ENCODE measurements at places on chromosomes 2 and 18. TPM values are rescaled to one million over a fixed set of nuclear protein-coding genes. Genes with fewer than 3 reads are reported as not detected.

Gene RHBDD1
- total RNA-seq, result 34.1 TPM

Gene ABCG5
- not detected for total RNA-seq

Gene SLC9A4
- not detected for total RNA-seq

Gene POTEJ
- not detected for total RNA-seq

Gene SPEG
- 4.4 TPM for total RNA-seq

Gene MERTK
- total RNA-seq, result 102 TPM

- no peaks in the 10 kb centered on the region for H3K27me3 ChIP-seq
- H3K4me1 ChIP-seq, result no peaks in the 10 kb centered on the region
- no peak overlapping the region for H3K4me3 ChIP-seq
These were observed 60.4 kb downstream of the RHOB start for GRCh38 chr2:20507166-20507692.

GRCh38 chr2:156537141-156537540, 101.0 kb downstream of the GPD2 start:
- peaks cover 4% of the 10 kb centered on the region for H3K4me1 ChIP-seq
- no peaks in the 10 kb centered on the region for H3K27me3 ChIP-seq
- DNase-seq, result no peak
- no peak overlapping the region for H3K27ac ChIP-seq

GRCh38 chr2:239825705-239825979, 199.5 kb downstream of the NDUFA10 start:
- H3K4me3 ChIP-seq, result no peak overlapping the region
- no peaks in the 10 kb centered on the region for H3K36me3 ChIP-seq
- peak; percentile 40 for DNase-seq
- H3K27ac ChIP-seq, result no peak overlapping the region
- H3K4me1 ChIP-seq, result peaks cover under 1% of the 10 kb centered on the region

DNA sequence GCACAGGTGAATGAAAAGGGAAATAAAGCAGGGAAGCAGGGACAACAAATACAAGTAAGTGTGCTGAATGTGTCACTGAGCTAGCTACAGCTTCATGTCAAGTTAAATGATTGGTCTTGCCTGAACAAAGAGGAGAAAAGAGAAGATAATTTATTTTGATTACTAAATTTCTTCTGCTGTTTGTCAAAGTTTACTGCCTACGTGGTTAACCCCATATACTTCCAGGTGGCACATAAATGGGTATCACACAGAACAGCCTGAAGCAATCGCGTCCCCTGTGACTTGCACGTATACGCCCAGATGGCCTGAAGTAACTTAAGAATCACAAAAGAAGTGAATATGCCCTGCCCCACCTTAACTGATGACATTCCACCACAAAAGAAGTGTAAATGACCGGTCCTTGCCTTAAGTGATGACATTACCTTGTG, 434.2 kb downstream of the LRRTM4 start:
- no peak overlapping the region for H3K4me3 ChIP-seq
- no peak overlapping the region for H3K27ac ChIP-seq
- no peaks in the 10 kb centered on the region for H3K36me3 ChIP-seq
- no peaks in the 10 kb centered on the region for H3K4me1 ChIP-seq
- no peaks in the 10 kb centered on the region for H3K27me3 ChIP-seq
- no peak for DNase-seq

DNA sequence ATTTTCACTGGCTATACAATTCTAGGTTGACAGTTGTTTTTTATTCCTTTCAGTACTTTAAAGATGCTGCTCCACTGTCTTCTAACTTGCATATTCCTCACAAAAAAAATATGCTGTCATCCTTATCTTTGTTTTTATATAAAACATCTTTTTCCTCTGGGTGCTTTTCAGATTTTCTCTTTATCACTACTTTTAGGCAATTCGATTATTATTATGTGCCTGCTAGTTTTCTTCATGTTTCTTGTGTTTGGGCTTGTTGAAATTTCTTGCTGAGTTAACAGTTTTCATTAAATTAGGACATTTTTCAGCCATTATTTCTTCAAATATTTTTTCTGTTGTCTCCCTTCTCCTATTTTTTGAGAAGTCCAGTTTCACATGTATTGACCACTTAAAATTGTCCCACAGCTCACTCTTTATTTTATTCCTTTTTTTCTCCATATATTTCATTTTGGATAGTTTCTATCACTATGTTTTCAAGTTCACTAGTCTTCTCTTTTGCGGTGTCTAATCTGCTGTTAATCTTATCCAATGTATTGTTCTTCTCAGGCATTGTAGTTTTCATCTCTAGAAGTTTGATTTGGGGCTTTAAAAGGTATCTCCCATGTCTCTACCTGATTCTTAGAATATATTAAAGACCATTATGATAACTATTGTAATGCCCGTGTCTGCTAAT, 205.1 kb upstream of the SIX3 start:
- no peak for DNase-seq
- H3K4me1 ChIP-seq, result no peaks in the 10 kb centered on the region
- H3K36me3 ChIP-seq, result no peaks in the 10 kb centered on the region

GRCh38 chr18:75351409-75351808, 76.1 kb downstream of the SMIM21 start:
- H3K4me3 ChIP-seq, result no peak overlapping the region
- H3K27ac ChIP-seq, result no peak overlapping the region
- H3K27me3 ChIP-seq, result peaks cover 4% of the 10 kb centered on the region

- DNase-seq, result no peak
- H3K27me3 ChIP-seq, result no peaks in the 10 kb centered on the region
- H3K36me3 ChIP-seq, result no peaks in the 10 kb centered on the region
- no peaks in the 10 kb centered on the region for H3K4me1 ChIP-seq
These were observed 54.8 kb upstream of the PROKR1 start for GRCh38 chr2:68588589-68588988.

- H3K4me1 ChIP-seq, result peaks cover 5% of the 10 kb centered on the region
- no peak overlapping the region for H3K4me3 ChIP-seq
- H3K27me3 ChIP-seq, result no peaks in the 10 kb centered on the region
- no peak for DNase-seq
- no peak overlapping the region for H3K27ac ChIP-seq
These were observed 197.1 kb downstream of the TCF4 start for GRCh38 chr18:55390898-55391297.

GRCh38 chr2:67896476-67896875, 166.3 kb downstream of the C1D start:
- no peaks in the 10 kb centered on the region for H3K36me3 ChIP-seq
- no peak overlapping the region for H3K27ac ChIP-seq
- H3K4me3 ChIP-seq, result no peak overlapping the region
- no peaks in the 10 kb centered on the region for H3K27me3 ChIP-seq

DNA sequence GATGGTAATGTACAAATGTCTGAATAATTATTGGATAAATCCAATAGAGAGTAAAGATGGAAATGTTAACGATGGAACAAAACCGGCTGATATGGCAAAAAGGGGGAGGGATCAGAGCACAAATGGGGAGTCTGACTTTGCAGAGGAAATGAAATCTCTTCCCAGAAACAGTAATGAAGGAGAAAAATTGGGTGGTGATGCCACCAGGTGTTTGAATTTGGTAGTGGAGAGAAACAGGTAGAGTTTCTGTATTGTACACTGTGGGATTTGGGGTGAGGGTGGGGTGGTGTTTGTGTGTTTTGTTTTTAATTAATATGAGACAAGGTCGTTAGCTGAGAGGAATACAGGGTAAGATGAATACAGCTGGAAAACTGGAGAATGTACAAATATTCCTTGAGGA, 20.4 kb upstream of the XDH start:
- no peak overlapping the region for H3K27ac ChIP-seq
- no peak for DNase-seq
- no peaks in the 10 kb centered on the region for H3K4me1 ChIP-seq
- no peaks in the 10 kb centered on the region for H3K27me3 ChIP-seq
- H3K4me3 ChIP-seq, result no peak overlapping the region

DNA sequence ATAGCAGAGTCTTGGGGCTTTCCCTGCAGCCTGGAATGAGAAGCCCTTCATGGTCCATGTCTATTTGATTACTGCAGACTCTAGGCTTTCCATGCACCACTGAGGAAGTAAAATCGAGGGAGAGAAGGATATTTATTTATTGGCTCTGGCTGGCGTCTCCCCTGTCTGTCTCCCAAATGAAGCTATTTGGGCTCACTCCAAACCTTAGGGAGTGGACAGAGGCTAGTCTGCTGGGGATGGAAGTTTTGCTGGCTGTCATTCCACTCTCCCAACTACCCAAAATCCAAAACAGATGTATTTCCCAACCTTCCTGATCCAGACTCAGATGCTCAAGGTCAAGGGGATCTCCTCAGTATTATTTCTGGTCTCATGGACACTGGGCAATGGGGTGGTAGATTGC, 33.7 kb downstream of the TMEM17 start:
- DNase-seq, result no peak
- no peaks in the 10 kb centered on the region for H3K36me3 ChIP-seq
- no peak overlapping the region for H3K4me3 ChIP-seq
- H3K27ac ChIP-seq, result no peak overlapping the region
- H3K4me1 ChIP-seq, result peaks cover 22% of the 10 kb centered on the region

- no peaks in the 10 kb centered on the region for H3K27me3 ChIP-seq
- H3K27ac ChIP-seq, result no peak overlapping the region
- H3K4me1 ChIP-seq, result no peaks in the 10 kb centered on the region
- DNase-seq, result no peak
- H3K4me3 ChIP-seq, result no peak overlapping the region
These were observed 90.2 kb upstream of the TMEM18 start for GRCh38 chr2:767440-767839.

GRCh38 chr2:6103949-6104348, 411.8 kb downstream of the SOX11 start:
- H3K27me3 ChIP-seq, result no peaks in the 10 kb centered on the region
- DNase-seq, result no peak
- no peaks in the 10 kb centered on the region for H3K36me3 ChIP-seq
- H3K4me1 ChIP-seq, result no peaks in the 10 kb centered on the region
- no peak overlapping the region for H3K27ac ChIP-seq

DNA sequence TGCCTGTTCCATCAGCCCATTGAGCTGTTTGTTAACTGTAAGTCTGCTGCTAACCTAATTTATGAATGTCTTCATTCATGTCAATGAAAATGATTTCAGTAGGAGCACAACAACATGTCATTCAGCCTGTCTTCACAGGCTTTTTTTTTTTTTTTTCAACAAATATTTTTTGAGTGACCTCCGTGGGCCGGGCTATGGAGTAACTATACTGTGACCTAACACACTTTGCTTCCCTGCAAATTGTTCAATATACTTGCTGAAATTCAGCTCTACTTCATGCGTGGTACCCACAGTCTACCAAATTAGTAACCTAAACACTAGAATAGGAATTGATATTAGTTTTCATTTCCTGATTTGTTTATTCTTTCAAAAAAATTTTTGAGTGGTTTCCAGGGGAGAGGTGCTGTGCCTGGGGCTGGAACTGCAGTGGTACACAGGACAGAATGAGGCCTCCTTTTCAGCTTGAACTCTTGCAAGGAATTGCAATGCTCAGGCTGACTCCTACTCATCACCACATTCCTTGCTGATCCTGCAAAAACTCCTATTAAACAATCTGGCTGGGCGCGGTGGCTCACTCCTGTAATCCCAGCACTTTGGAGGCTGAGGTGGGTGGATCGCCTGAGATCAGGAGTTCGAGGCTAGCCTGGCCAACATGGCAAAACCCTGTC, 87.1 kb downstream of the CDH20 start:
- H3K4me3 ChIP-seq, result no peak overlapping the region
- DNase-seq, result no peak
- no peaks in the 10 kb centered on the region for H3K27me3 ChIP-seq
- H3K4me1 ChIP-seq, result no peaks in the 10 kb centered on the region
